ENCODE measurements at places on chromosomes 12 and 14. TPM values are rescaled to one million over a fixed set of nuclear protein-coding genes. Genes with fewer than 3 reads are reported as not detected.

PITPNM2 gene
- 14.5 TPM for total RNA-seq

DNA sequence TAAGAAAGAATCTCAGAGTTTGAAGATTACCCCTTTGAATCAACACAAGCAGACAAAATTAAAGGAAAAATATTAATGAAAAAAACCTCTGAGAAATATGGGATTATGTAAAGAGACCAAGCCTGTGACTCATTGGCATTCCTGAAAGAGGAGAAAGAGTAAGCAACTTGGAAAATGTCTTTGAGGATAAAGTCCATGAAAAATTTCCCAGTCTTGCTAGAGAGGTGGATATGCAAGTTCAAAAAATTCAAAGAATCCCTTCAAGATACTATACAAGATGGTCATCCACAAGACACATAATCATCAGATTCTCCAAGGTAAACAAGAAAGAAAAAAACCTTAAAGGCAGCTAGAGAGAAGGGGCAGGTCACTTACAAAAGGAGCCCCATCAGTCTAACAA is 13.3 kb downstream of the SLCO1B1 start:
- DNase-seq: no peak

TIGAR gene
- 5.2 TPM for total RNA-seq

DNA sequence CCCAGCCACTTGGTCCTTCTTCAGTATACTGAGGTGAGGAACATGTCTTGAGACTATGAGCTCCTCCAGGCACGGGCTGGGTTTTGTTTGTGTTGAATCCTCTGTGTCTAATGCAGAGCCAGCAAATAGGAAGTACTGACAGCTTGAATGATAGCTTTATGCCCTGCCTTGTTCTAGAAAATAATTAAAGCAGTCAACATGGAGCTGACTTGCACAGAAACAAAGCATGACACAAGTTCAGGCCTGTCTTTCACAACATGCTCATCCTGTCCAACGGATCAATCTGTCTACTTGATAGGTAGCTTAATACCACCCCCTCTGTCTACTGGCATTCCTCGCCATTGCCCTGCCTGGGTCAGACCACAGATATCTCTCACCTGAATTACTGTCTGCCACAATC is 140.9 kb downstream of the ESRRB start:
- DNase-seq: no peak

LHX5 gene
- not detected for total RNA-seq

DNA sequence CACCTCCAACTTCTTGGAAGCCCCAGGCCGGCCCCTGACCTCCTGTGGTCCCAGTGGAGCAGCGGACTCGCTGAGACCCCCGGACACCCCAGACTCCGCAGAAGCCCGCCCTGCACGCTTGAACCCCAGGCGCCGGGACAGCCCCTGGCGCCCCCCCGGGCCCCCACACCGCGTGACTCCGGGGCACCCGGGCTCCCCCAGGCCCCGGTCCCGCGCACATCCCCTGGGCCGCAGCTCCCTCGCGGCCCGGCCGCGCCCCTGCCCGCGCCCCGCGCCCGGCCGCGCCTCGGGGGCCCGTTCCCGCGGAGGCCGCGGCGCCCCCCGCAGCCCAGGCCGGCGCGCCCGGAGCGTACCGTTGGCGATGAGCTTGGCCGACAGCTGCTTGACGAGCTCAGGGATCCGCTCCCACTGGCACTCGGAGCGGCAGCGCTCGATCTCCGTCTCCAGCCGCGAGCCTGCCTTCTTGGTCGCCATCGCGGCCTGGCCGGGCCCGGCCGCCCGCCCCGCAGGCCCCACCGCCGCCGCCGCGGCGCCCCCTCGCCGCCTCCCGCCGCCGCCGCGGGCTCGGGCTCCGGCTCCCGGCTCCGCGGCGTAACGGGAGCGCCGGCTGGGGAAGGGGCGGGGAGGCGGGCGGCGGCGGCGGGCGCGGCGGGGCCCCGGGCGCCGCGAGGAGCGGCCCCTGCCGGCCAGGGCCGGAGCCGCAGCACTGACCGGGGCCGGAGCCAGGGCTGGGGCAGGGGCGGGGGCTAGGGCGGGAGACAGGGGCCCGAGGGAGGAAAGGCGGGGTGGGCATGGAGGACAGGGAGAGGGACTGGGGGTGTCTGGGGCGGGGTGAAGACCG is at the start of gene TTC7B:
Gene TTC7B, minus strand, starts transcription at position 609 of the 841 bp plus-strand sequence. Its CDS starts 135 bp downstream, at position 474.
- peak; percentile 43 for DNase-seq

DNA sequence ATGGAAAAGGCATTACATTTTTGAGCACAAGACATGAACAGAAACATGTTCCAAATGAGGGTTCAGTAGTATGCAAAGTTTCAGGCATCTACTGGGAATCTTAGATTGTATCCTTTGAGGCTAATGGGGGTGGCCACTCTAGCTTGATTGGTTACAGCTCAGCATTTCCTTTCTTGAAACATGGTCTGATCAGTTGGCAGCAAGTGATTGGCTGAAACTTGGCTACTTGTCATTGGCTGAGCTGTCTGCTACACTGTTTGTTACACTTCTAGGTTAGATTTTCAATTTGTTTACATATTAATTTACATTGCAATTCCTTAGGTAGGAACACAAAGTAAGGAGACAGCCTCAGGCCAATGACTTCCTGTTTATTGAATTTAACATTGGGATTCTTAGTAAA is 918.0 kb upstream of the SEL1L start:
- no peak for DNase-seq

DNA sequence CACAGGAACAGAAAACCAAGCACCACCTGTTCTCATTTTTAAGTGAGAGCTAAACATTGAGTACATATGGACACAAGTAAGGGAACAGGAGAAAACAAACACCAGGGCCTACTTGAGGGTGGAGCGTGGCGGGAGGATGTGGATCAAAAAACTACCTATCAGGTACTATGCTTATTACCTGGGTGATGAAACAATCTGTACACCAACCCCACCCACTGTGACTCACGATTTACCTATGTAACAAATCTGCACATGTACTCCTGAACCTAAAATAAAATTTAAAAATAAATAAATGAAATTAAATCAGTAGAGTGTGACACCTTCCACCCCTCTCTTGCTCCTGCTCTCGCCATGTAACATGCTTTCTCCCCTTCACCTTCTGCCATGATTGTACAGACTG is 615.5 kb downstream of the RPL10L start:
- no peak for DNase-seq

TAS2R7 gene
- total RNA-seq: not detected

DNA sequence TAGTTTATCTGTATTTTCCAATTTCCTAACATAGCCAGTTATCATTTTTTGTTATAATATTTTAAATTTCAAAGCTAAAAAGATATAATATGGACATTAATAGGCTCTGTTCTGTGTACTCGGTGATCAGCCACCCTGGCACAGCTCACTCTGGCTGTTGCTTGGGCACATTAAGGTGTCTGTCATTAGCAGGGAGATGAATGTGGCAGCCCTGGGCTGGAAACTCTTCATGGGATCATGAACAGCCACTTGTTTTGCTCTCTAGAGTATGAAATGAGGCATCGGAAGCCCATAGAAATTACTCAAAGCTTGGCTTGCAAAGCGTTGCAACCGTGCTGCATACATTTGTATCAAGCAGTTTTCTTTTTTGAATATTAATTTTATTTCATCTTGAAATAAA is 233.2 kb downstream of the DACT1 start:
- no peak for DNase-seq

GRCh38 chr14:66443785-66444184 is 42.4 kb upstream of the CCDC196 start:
- DNase-seq: no peak

DNA sequence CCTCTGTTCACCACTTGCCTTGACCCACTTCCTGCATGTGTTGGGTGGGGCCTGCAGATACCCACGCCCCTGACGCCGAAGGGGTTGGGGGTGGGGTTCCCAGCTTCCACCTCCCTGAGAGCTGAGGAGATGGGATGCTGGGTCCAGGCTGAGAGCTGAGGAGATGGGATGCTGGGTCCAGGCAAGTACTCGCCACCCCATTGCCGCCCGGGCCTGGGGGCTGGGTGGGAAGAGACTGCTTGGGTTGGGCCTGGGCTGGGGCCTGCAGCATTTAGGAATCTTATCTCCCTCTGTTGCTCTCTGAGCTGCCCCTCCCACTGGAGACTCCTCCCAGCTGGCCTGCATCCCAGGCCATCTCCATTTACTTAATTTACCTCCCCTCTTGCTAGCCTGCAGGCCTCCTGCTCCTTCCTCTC is 17.4 kb downstream of the TEAD4 start:
- DNase-seq: no peak

GYS2 gene
- not detected for total RNA-seq

RNF41 gene
- 39.0 TPM for total RNA-seq

- no peak for DNase-seq
Observed at GRCh38 chr14:85402569-85403162, 127.3 kb upstream of the FLRT2 start.

- DNase-seq: no peak
Observed at GRCh38 chr12:125159702-125160101, 94.5 kb downstream of the AACS start.

- no peak for DNase-seq
Observed at GRCh38 chr14:38135106-38135867, 72.4 kb upstream of the SSTR1 start.

CLEC2A gene
- total RNA-seq: not detected

SLC35E3 gene
- 1.6 TPM for total RNA-seq

Data from transverse colon (tissue), 4 donors.